ENCODE measurements at places on chromosomes 3 and 15.

- no peak for DNase-seq
These were observed 163.6 kb upstream of the COL8A1 start for GRCh38 chr3:99474776-99475175.

DNA sequence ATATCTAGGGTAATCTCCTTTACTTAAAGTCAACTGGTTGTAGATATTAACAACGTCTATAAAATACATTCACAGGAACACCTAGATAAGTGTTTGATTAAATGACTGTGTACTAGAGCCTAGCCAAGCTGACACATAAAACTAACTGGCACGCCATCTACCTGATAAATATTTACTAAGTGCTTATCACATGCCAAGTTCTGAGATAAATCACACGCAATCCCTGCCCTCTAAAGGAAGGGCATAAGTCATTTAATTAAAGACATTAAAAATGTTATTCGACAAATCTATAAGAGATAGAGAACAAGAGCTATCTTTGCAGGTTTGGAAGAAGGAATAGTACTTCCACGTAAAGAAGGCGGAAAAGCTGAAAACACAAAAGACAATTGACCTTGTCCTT lies 11.1 kb upstream of the MB21D2 start:
- no peak for DNase-seq

- no peak for DNase-seq
These were observed 74.5 kb upstream of the BLM start for GRCh38 chr15:90642464-90643300.

GRCh38 chr3:30456264-30456663 lies 150.1 kb upstream of the TGFBR2 start:
- DNase-seq: no peak

DNA sequence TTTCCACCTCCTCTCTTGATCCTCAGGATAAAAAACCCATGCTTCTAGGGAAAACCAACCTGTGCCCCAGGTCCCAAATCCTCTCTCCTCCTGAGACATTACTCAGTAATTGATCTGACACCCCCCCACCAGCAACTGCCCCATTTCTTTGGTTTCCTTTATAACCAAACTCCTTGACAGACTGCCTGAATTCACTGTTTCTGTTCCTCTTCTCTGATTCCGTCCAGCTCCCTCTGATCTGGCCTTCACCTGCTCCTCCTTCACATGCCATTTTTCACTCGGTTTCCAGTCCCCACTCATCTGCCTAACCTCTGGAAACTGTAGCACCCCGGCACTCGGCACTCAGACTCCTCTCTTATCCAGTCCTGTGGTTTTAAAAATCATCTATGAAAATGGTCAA lies 2.1 kb downstream of the CCDC51 start:
- no peak for DNase-seq

GRCh38 chr3:18778598-18778997 lies 353.5 kb upstream of the SATB1 start:
- DNase-seq: no peak

DNA sequence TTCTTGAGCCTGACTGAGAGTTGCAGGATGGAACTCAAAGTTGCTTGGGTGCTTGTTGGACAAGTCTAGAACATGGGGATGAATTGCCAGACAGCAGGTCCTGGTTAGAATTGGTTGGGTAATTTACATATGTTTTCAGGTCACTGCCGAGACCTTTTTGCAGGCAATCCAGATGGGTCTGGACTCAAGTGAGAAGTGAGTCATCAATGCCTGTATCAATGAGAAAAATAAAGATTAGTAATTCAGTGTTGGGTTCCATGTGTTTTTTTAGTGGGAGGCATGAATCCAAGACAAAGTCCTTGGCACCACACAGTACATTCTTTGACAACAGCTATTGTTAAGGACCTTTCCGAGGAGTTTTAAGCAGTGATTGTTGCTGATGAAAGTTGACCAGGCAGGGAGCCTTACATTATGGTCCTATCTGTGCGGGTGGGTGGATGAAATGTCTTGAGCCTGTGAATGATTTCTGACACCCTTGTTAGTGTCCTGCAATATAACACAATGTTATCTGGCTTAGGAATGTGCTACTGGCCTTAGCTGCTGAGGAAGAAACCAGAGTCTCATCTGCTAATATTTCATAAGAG lies 77.7 kb downstream of the CRYGS start:
- DNase-seq: peak; percentile 59

DNA sequence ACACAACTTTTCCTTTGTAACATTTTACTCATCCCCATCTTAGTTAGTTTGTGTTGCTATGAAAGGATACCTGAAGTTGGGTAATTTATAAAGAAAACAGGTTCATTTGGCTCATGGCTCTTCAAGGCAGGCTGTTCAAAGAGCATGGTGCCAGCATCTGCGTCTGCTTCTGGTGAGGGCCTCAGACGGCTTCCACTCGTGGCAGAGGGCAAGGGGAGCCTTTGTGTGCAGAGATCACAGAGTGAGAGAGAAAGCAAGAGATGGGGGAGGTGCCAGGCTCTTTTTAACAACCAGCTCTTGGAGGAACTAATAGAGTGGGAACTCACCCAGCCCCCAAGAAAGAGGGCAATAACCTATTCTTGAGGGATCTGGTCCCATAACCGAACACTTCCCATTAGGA lies 23.1 kb downstream of the PLA2G4F start:
- DNase-seq: no peak

DNA sequence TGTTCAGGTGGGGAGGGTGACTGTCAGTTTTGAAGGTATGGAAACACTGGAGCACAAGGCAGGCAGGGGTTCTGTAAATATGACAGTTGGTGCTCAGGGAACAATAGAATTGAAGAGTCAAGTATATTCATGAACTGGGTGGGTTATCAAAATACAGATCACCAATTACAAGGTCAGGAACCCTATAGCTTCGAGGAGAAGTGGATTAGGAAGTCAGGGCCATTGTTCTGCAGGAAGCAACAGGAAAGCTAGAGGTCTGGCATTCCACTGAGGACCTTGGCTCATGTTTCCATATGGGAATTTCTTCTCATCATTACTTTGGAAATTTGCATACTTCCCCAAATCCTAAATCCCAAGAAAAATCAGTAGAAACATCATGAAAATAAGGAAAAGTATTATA lies 125.9 kb downstream of the MYRIP start:
- no peak for DNase-seq

- no peak for DNase-seq
These were observed 19.2 kb downstream of the CAND2 start for GRCh38 chr3:12815719-12816118.

DNA sequence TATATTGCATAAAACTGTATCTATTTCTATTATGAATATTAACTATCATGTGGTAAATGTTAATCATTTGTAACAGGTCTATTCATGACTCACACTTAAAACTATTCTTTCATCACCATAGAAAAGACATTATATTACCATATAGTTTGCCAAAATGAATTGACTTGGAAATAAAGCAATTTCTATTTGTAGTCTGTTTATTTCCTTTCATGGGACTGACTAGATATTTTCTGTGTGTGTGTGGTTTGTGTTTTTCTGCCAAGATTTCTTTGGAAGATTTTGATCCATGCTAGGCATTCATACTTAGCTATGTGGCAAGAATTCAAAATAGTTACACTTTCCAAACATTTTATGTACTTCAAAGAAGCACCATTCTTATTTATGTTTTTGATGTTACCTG lies 522.5 kb upstream of the AGTR1 start:
- peak; percentile 75 for DNase-seq

- DNase-seq: no peak
These were observed 25.8 kb downstream of the ANP32A start for GRCh38 chr15:68794863-68795262.

DNA sequence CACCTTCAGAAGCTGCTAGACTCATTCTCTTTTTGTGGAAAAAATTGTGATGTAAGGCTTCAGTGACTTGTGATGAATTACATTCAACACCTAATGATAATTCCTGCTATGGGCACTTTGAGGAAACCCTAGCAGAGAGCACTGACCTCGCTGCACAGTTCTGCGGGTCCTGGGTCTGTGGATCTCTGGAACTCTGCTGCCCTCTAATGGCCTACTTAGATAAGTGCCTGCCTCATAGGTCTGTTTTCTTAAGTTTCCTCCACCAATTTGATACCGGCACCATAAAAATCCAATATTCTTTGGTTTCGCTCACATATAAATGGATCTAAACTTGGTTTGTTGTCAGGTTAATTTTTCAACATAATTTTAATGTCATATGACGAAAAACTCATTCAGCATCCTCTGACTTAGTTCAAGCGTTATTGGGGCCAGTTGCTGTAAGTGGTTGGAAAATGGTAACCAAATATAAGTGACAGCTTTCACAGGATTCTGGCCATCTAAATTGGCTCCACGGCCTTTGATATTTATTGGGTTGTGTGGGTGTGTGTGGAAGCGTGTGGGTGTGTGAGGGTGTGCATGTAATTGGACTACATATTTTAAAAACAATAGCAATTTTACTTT lies 10.4 kb downstream of the SLITRK3 start:
- DNase-seq: peak; percentile 70

DNA sequence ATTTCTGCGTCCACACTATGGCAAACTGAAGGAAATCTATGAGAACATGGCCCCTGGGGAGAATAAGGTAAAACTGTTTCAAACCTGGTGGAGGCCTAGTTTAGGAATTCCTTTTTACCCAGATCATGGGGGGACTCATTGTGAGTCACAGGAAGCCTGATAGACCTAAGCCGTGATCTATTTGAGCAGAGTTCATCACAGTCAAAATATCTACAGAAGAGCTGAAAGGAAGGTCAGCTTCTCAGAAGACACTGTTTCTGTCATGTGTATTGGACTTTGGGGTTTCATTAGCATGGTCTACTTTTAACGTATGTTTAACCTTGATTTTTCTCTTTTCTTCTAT lies 1.3 kb downstream of the PSMD2 start:
- DNase-seq: no peak

DNA sequence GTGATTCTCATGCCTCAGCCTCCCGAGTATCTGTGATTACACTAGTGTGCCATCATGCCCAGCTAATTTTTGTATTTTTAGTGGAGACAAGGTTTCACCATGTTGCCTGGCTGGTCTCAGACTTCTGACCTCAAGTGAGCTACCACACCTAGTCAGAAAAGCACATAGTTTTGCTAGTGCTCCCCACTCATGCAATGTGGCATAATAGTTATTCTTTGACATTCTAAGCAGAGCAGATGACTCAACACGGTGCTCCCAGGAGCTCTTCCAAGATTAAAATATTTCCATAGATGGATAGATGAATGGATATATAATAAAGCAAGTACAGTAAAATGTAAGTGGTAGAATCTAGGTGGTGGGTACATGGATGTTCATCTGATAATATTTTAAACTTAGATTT lies 53.1 kb upstream of the GK5 start:
- peak; percentile 67 for DNase-seq

DNA sequence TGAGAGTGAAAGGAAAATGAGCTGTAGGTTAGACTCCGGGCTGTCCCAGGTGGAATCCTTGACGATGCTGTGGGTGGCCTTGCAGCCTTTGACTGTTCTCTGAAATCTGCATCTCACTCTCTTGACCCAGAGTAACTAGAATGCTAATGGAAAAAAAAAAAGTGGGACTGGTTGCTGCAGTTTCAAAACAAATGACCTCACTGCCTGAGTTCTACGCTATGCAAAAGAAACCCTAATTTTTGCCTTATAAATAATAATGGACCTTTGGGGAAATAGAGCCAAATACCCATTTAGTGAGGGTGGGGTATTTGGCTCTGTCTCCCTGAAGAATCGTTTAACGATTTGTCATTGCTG lies 309.7 kb upstream of the C2CD4B start:
- DNase-seq: peak; percentile 59

DNA sequence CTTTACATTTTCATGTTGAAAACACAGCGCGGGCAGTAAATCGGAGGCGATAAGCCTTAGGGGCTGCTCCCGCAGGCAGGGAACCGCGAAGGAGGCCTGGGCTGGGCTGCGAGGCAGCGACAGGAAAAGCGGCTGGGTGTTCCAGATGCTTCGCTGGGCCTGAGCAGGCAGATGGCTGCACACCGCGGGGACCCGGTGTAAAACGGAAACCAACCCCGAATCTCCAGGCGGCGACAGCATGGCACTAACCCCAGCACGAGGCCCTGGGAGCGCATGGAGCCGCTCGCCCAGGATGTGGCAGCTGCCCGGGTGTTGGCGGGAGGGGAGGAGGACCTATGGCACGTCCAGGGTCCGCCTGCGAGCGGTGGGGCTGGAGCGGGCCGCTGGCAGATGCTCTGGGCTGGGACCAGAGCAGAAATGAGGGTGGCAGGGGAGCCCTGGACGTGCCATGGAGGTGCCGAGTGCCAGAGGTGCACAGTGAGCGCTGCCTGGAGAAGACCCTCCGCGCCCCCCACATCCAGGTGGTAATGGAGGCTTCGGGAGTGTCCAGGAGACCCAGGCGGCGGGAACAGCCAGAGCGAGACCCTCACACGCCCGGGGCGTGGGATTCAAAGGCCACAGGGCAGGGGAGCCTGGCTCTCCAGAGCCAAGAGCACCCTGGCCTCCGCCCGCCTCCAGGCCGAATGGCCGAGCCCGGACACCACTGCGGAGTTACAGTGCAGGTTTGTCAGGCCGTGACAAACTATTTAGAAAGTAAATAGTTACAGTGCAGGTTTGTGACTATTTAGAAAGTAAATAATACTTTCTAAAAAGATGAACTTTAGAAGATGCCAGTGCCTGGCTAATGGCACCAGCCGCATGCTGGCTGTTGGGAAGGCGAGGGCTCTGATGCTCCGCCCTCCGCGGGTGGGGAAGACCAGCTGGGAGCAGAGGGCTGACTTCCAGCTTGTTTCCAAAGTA lies 293.6 kb downstream of the OCA2 start:
- DNase-seq: no peak

- DNase-seq: no peak
These were observed 22.2 kb downstream of the SEMA3G start for GRCh38 chr3:52422669-52423068.

DNA sequence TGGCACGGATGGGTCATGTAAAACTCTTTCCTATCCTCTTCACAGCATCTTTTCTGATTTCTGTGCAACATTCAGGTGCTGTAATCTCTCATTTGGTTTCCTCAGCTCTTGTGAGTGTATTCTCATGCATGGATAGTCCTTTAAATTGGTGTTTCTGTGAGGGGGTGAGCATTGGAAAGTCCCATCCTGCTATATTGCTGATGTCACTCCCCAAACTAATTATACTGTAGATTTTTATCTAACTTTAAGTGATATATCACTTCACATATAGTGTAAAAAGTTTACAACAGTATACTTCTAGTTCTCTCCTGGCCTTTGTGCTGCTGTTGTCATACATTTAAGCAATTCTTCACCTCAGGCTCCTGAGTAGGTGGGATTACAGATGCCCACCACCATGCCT lies 102.7 kb downstream of the GLDN start:
- no peak for DNase-seq

DNA sequence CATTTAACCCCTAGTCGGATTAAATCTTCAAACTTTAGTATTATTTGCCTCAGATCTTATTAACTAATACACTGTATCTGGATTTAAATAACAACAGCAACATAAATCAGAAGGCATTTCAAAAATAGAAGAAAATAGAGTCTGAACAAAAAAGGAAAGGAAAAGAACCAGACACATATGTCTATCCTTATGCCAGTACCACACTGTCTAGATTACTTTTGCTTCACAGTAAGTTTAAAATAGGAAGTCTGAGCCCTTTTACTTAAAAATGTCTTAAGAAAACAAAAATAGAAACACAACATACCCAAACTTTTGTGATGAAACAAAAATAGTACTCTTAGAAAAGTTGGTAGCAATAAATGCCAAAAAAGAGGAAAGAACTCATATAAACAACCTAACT lies 1615.8 kb downstream of the SI start:
- DNase-seq: no peak

- no peak for DNase-seq
These were observed 121.0 kb upstream of the C15orf61 start for GRCh38 chr15:67399925-67400324.
